Smooth muscle cell of the coronary artery (primary cell): ENCODE measurements at places on chromosomes 12 and 14. TPM values are rescaled to one million over a fixed set of nuclear protein-coding genes. Genes with fewer than 3 reads are reported as not detected.

SYT1 gene
- total RNA-seq = 0.70 and 22.9 TPM in 2 replicates

SCFD1 gene
- 99.6 and 126 TPM in 2 replicates for total RNA-seq

EGLN3 gene
- total RNA-seq = 0.08 and 1.3 TPM in 2 replicates

PRKD1 gene
- 7.7 and 13.7 TPM in 2 replicates for total RNA-seq
